Stimulated activated CD4-positive, alpha-beta T cell treated with anti-CD3 and anti-CD28 coated beads, TNF-alpha, amount 100 ng/mL, for 48 hours (primary cell): ENCODE measurements at places on chromosomes 4 and X.

DNA sequence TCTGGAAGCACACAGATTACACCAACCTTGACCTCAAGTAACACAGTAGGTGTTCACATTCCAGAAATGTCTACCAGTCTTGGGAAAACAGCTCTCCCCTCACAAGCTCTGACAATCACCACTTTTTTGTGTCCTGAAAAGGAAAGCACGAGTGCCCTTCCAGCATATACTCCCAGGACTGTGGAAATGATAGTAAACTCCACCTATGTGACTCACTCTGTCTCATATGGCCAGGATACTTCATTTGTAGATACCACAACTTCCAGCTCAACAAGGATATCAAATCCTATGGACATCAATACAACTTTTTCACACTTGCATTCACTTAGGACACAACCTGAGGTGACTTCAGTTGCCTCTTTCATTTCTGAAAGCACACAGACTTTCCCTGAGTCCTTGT is 46.9 kb downstream of the ADGRG4 start:
- DNase-seq = no peak

- DNase-seq = no peak
These were observed 872 bp upstream of the S100P start for GRCh38 chr4:6692806-6693205.

GRCh38 chr4:76292730-76293129 is 13.8 kb upstream of the STBD1 start:
- DNase-seq = no peak

- no peak for DNase-seq
These were observed 149.6 kb downstream of the COX18 start for GRCh38 chr4:72919937-72920336.

DNA sequence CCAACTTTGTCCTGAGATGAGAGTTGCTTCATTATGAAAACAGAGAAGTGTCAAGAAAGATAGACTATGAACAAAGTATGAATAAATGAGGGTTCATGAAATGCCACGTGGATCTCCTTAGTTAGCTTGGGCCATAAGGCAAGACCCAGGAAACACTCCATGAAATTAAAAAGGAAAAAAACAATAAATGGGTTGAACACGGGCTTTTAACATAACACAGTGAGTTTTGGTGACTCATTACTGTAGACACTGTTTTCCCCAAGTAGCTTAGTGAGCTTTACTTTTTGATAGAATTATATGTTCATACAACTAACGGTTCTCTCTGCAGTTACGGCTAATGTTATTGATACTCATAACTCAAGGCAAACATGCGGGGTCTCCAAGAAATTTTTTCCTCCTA is 265.0 kb downstream of the DHX15 start:
- no peak for DNase-seq

DNA sequence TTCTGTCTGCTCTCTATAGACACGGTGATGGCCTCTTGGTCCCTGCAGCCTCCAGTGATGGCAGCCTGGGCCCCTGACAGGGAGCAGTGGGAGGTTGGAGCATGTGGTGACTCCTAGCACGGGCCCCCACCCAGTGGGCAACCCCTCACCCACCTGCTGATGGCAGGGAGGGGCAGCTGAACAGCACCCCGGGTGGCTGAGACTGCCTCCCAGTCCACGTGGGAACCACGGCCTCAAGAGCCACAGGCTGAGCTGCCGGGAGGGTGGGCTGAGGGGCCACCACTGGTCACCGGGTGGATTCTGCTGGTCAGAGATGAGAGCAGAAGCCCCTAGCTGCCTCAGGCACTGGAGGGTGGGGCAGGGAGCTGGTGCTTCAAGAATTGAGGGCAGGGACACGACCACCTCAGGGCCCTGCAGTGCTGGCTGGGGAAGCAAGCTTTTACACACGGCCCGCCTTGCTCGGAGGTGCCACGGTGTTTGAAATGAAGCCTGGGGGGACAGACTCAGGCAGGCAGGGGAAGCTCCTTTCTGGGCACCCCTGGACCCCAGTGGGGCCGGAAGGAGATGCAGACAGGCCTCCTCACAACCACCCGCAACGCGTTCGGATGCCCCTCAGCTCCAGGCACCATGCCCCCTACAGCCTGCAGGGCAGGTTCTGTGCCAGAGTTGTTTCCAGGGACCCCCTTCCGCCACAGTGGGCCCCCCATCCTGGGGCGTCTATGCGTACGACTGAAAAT is 6.3 kb upstream of the HAUS3 start:
- no peak for DNase-seq

DNA sequence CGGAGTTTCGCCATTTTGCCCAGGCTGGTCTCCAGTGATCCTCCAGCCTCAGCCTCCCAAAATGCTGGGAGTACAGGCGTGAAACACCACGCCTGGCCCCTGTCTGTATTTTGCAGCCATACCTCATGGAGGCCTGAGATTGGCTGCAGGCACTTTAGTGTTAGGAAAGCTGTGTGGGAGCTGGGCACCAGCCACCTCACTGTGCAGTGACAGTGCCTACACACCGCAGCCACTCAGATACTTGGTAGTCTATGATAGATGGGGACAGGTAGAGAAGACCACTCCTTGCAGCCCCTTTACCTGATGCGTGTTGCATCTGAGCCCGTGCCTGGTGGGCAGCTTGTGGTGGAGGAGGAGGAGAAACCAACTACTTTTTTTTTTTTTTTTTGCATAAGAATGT is 16.3 kb downstream of the SMS start:
- no peak for DNase-seq

- no peak for DNase-seq
These were observed 532.0 kb upstream of the SPANXN1 start for GRCh38 chrX:144715337-144715736.

GRCh38 chr4:24690436-24690835 is 104.9 kb upstream of the SOD3 start:
- no peak for DNase-seq

DNA sequence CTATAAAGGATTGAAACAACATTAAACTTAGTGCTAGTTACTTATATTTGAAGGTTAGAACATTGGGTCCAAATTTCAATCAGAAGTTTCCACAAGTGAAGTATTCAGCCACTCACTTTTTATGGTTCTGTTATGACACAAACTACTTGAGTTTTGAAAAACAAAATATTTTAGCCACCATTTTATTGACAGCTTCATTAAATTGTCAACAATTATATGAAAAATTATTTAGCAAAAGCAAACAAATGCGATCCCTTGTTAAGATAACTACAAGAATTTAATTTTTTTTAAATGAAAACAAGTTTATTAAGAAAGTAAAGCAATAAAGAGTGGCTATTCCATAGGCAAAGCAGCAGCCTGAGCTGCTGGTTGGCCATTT is 3.1 kb downstream of the CXCL2 start:
- DNase-seq = no peak

- DNase-seq = no peak
These were observed 35.5 kb downstream of the F8 start for GRCh38 chrX:154986826-154987575.

- no peak for DNase-seq
These were observed 86.2 kb upstream of the FRMPD4 start for GRCh38 chrX:12052109-12052508.

GRCh38 chr4:65014078-65014477 is 604.8 kb upstream of the TECRL start:
- DNase-seq = no peak

DNA sequence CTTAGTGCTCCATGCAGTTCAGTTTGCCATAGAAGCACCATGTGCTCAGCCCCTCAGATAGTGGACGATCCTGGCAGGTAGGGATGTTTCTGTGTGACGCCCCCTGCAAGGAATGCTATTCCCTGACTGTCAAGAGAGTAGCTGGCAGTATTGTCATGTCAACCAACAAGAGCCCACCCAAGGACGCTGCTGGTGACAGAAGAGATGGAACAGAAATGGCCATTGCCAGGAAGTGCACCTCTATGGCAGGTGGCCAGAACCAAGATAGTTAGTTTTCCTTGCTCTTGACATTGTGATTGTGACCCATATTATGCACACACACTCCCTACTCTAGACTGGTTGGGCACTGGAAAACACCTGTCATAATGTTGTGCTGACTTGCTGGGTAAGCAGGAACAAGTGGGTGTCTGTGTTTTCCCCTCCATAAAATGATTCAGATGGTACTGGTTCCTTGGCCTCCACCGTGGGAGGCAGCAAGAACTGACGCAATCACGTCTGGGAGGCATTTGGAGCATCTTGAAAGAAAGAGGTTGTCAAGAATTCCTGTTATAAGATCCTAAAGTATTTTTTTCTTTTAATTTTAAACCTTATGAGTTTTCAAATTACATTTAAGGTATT is 507.9 kb downstream of the MID1IP1 start:
- DNase-seq = peak; percentile 26

DNA sequence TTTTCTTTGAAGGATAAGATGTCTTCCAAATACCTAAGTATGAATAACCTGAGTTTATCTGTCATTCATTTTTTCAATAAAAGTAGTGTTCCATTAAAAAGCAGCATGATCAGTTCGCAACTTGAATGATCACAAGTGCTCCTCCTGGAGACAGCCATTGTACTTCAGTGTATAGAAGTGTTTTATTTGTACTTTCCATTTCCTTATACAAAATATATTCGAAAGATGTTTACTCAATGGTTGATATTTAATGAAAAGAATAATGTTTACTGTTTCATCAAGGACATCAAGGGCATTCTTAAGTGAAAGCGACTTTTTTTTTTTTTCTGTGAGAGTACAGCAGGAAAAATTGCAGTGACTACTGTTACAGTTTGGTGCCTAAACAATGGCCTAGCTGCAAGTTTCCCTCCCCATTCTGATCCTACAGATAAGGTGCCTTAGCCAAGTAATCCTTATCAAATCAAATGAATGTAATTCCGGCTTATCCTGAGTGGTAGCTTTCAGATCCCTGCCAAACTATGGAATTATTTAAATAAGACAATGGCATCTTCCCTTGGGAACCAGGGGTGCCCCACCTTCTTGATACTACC is 69.0 kb upstream of the IL15 start:
- no peak for DNase-seq

- DNase-seq = no peak
These were observed 27.6 kb upstream of the CFAP299 start for GRCh38 chr4:80307774-80308465.

GRCh38 chr4:76886848-76887441 is 11.0 kb downstream of the SOWAHB start:
- DNase-seq = no peak

- no peak for DNase-seq
These were observed 78.8 kb upstream of the BANK1 start for GRCh38 chr4:101711590-101712260.

- DNase-seq = no peak
These were observed 216.4 kb upstream of the GYPA start for GRCh38 chr4:144356941-144357381.

- DNase-seq = no peak
These were observed 17.8 kb downstream of the LAS1L start for GRCh38 chrX:65516756-65517155.

DNA sequence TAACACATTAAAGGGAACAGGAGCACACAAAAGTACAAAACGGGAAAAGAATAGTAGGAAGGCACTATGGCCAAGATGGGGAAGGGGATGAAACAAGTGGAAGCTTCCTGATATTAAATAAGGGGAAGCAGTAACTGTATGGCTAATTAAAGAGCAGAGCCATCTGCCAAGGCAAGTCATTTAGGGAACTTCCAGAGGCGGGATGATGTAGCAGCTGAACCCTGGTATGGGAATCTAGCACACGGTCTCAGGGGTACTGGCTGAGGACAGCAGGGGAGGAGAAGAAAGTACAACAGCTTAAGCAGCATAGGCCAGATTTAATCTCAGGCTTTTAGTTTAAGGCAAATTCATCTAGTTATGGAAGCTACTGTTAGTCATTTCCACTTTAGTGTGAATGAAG is 59.1 kb downstream of the IGFBP7 start:
- no peak for DNase-seq

DNA sequence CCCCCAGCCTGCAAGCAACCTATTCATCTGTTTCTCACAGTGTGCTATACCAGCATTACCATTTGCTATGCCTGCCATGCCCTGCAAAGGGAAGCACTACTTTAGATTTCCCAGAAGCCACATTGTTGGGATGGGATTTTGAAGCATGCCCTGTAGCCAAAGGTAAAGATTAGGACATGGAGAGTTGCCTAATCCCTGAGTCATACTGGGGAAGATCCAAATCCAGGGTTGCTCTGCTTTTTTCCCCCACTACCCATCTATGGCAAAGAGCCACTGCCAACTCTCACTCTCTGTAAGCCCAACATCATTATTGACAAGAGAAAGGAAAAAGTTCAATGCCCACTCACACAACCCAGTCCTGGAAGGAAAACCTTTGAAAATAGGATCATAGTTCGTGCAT is 36.7 kb upstream of the TMEM164 start:
- no peak for DNase-seq

GRCh38 chrX:46374371-46374770 is 170.8 kb downstream of the ZNF674 start:
- DNase-seq = no peak

DNA sequence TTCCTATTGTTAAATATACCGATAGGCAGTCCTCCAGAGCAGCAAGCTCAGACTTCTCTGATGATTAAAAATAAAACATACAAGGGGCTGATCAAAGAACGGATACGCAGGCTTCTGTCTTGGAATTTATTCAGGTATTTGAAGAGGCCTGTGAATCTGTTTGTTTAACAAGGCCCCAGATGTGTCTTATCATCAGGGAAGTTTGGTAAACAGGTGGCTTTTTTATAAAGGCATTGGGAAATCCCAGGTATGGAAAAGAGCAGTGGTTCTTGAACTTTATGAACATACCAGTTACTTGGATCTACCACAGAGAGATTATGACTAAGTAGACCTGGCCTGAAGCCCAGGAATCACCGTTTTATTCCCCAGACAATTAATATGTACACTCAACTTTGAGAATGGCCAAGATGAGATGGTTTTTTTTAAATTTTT is 47.9 kb downstream of the SOWAHB start:
- DNase-seq = no peak

GRCh38 chr4:180564448-180564847 is 1678.8 kb upstream of the TENM3 start:
- no peak for DNase-seq

- DNase-seq = no peak
These were observed 40.9 kb upstream of the GYPA start for GRCh38 chr4:144181391-144181790.

DNA sequence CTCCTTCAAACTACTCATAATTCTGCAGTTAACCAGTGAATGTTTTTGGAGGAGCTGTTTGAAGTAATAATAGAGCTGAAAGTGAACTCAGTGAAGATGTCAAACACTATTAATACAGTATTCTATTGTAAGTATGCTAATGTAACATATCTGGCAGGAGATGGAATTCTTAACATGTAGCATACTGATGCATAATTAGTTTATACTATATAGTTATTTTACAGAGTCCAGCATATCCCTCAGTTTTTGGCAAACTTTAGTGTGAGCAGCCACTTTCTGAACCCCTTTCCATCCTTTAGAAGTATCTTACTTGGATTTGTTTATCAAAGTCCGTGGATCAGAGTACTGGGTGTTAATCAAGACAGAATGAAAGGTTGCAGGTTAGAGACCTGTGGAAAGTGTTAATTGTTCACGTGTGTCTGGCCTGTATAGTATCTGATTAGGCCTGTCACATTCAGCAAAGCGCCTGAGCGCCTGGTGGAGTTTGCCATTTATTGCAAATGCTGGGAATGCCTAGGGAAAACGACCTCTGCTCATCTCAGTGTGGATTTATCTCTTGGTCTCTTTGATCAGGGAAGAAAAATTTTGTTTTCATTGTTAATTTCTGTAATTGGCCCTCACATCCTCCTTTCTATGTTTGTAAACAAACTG is 251.7 kb upstream of the MAD2L1 start:
- no peak for DNase-seq

- no peak for DNase-seq
These were observed 575.1 kb downstream of the IL15 start for GRCh38 chr4:142211444-142211843.

GRCh38 chr4:112111306-112111705 is 33.9 kb upstream of the FAM241A start:
- no peak for DNase-seq

- no peak for DNase-seq
These were observed 31.0 kb downstream of the SGMS2 start for GRCh38 chr4:107855723-107856122.
